ENCODE measurements at places on chromosomes 4 and X.

DNA sequence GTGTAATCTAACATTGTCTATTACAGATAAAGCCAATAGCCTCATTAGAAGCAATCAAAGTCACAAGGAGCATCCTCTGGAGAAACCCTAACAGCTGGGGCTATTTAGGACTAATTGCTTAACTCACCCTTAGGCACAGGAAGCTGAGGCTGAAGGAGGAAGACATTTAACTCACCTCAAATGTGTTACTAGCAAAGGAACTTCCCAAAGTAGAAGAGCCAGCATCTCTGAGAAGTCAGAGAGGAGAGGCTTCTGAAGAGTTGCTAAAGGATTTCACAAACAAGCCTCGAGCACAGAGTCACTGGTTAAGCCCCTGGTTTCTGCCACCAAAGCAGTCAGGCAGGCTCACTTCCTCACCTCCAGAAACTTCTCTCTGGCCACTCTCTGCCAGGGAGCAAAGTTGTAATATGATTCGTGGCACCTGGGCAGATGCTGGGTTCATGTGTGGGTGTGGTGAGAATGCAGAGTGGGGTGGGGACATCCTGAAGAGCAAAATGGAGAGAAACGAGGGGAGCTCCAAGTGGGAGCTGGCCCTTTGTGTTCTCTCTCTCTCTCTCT, 201.3 kb downstream of the HS6ST2 start:
- DNase-seq: no peak

GRCh38 chr4:38898245-38898644, 30.6 kb downstream of the FAM114A1 start:
- DNase-seq: no peak

- no peak for DNase-seq
These were observed 22.3 kb upstream of the CLOCK start for GRCh38 chr4:55568905-55569504.

GRCh38 chr4:71677568-71677967, 106.3 kb downstream of the GC start:
- no peak for DNase-seq

DNA sequence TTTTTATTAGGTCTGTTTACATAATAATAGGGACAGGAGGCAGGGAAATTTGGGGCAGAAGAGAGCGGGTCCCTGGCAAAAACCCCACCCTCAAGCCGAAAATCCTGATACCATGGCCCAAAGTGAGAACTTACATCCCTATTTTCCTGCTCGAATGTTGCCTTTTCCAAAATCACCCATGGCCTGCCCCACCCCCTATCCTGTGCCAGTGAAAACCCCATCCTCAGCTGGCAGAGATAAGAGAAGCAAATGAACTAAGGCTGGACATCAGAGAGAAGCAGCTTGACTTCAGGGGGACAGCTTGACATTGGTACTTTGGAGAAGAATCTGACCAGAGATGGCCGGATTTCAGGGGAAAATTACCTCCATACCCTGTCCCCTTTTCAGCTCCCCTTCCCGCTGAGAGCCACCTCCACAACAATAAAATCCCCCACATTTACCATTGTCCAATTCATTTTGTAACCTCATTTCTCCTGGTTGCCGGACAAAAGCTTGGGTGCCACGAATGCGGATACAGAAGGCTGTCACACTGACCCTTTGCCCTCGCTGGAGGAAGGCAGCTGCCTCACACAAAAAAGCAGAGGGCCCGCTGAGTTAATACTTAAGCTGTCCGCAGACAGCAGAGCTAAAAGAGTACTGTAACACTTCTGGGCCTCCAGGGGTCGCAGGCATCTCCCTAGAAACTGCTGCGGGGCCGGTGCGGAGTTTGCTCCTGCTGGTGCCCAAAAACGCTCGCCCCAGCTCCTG, 196.2 kb downstream of the SNCA start:
- DNase-seq: no peak

GRCh38 chrX:42606591-42606990, 171.4 kb downstream of the PPP1R2C start:
- no peak for DNase-seq

- DNase-seq: no peak
These were observed 13.6 kb downstream of the SMIM20 start for GRCh38 chr4:25927361-25928195.

GRCh38 chrX:390459-390858, 3.8 kb upstream of the PPP2R3B start:
- DNase-seq: no peak

DNA sequence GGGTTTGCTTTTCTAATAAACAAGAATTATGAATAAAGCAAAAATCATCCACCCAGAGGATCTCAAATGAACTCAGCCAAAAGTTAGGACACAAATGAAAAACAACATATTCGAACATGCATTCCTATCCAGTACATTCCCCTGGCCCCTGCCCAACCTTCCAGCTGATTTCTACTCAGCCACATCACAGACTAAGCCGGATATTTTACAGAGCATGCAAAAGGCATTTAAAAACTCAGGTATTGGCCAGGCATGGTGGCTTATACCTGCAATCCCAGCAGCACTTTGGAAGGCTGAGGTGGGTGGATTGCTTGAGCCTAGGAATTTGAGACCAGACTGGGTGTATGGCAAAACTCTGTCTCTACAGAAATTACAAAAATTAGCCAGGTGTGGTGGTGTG, 54.6 kb downstream of the RELL1 start:
- no peak for DNase-seq

- no peak for DNase-seq
These were observed 650.2 kb upstream of the DIPK2B start for GRCh38 chrX:45850775-45851433.

DNA sequence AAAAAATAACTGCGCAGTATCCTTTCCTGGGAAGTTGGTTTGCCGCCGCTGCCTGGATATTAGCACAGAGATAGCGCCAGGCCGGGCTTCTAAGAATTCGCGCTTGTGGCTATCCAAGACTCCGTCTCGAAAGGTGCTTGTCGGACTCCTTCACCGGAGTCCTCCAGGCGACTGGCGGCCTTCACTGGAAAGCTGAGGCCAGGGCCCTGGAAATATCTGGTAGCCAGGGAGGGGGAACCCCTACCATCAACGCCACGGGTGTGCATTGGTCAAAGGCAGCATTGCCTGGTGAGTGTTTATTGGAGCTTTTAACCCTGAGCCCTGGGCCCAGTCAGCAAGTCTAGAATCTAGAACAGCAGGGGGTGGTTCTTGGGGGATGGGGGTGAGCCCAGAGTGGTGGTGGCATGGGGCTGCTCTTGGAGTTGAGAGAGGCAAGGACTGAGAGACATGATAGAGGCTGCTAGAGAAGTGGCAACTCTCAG, 577 bp upstream of the PIM2 start:
- no peak for DNase-seq

DNA sequence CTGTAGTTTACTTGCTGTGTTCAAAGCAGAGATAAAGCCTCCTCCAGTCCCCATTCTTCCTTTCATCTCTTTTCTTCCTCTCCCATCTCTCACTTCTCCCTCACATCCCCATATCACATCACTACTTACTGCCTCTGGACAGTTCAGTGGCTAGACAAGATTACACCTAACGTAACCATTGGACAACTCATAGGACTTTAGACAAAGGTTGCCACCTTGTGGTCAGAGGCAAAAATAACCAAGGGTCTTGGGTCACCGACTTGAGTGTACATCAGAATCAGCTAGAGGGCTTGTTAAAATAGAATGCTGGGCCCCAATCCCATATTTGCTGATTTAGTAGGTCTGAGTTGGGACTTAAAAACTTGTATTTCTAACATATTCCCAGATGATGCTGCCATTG, 109.3 kb upstream of the DGKK start:
- peak; percentile 36 for DNase-seq

DNA sequence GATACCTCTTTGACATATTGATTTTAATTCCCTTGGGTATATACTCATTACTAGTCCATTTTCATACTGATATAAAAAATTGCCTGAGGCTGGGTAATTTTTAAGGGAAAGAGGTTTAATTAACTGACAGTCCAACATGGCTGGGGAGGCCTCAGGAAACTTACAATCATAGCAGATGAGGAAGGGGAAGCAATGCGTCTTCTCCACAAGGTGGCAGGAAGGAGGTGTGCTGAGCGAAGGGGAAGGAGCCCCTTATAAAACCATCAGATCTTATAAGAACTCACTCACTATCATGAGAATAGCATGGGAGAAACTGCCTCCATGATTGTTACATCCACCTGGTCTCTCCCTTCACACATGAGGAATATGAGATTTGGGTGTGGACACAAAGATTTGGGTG, 42.4 kb downstream of the MSX1 start:
- DNase-seq: peak; percentile 7

All from thymus (tissue), 14 donors.